Epithelial cell of esophagus (primary cell): ENCODE measurements at places on chromosomes 4 and X.

DNA sequence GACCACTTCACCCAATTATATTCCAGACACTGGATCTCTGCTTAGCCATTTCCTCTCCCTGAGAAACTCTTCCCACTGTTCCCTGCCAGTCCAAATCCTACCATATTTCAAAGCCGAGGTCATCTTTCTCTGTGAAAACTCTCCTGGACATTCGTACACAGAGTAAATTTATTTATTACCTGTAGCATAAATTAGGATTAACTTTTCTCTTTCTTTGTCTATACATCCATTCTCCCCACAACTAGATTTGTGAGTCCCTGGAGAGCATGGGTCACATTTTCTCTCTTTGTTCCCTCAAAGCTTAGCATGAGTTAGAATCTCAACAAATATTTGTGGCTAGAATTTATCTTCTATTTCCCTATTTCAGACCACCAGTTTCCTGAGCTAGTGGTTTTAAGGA lies 27.8 kb upstream of the SMIM10 start:
- DNase-seq = no peak

GRCh38 chr4:169098532-169098931 lies 88.5 kb upstream of the CBR4 start:
- DNase-seq = peak; percentile 50

GRCh38 chrX:25019707-25020390 lies 4.1 kb upstream of the ARX start:
- DNase-seq = no peak

GRCh38 chrX:20218836-20219505 lies 47.7 kb downstream of the RPS6KA3 start:
- DNase-seq = no peak

- DNase-seq = no peak
These were observed 822.3 kb upstream of the FTHL17 start for GRCh38 chrX:31894152-31894551.

DNA sequence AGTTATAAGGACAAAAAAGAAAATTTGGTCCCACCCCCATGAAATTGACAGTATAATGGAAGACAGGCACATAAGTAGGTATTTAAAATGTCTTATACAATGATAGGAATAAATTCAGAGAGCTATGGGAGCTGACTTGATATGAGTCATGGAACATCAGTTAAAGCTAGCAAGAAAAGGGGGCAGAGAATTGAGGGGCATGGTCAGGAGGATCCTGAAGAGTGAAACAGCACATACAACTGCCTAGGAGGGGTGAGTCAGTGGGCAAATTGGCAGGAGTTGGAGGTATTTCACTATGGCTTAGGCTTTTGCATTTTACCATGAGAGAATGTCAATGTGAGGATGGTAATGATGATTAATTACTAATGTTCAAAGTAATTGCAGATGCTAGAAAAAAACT lies 95.4 kb upstream of the BANK1 start:
- peak; percentile 54 for DNase-seq
